Ureter (tissue), 1 donor: ENCODE measurements at places on chromosomes 12 and 14. TPM values are rescaled to one million over a fixed set of nuclear protein-coding genes. Genes with fewer than 3 reads are reported as not detected.

DNA sequence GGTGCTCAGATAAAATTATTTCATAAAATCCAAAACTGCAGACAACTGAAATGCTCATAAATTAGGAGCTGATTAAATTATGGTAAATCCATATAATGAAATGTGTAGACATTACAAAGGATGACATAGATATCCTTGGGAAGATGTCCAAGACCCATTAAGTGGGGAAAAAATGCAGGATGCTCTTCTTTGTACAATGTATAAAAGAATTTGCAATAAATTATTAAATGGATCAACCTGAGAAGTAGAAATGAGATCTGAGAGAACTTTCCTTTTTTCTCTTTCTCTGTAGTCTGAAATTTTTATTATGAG, 336.4 kb upstream of the E2F7 start:
- DNase-seq = no peak

- no peak for DNase-seq
Observed at GRCh38 chr14:80615831-80616230, 325.7 kb downstream of the CEP128 start.

- no peak for DNase-seq
Observed at GRCh38 chr12:122994140-122994675, 13.7 kb downstream of the ARL6IP4 start.

DNA sequence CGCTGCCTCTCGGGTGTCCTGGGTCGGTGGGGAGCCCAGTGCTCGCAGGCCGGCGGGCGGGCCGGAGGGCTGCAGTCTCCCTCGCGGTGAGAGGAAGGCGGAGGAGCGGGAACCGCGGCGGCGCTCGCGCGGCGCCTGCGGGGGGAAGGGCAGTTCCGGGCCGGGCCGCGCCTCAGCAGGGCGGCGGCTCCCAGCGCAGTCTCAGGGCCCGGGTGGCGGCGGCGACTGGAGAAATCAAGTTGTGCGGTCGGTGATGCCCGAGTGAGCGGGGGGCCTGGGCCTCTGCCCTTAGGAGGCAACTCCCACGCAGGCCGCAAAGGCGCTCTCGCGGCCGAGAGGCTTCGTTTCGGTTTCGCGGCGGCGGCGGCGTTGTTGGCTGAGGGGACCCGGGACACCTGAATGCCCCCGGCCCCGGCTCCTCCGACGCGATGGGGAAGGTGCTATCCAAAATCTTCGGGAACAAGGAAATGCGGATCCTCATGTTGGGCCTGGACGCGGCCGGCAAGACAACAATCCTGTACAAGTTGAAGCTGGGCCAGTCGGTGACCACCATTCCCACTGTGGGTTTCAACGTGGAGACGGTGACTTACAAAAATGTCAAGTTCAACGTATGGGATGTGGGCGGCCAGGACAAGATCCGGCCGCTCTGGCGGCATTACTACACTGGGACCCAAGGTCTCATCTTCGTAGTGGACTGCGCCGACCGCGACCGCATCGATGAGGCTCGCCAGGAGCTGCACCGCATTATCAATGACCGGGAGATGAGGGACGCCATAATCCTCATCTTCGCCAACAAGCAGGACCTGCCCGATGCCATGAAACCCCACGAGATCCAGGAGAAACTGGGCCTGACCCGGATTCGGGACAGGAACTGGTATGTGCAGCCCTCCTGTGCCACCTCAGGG, 679 bp downstream of the ARF6 start:
- DNase-seq = peak; percentile 62

- no peak for DNase-seq
Observed at GRCh38 chr12:96670334-96670899, 181.0 kb downstream of the CFAP54 start.

- no peak for DNase-seq
Observed at GRCh38 chr14:67881225-67881624, 61.6 kb downstream of the RAD51B start.

DNA sequence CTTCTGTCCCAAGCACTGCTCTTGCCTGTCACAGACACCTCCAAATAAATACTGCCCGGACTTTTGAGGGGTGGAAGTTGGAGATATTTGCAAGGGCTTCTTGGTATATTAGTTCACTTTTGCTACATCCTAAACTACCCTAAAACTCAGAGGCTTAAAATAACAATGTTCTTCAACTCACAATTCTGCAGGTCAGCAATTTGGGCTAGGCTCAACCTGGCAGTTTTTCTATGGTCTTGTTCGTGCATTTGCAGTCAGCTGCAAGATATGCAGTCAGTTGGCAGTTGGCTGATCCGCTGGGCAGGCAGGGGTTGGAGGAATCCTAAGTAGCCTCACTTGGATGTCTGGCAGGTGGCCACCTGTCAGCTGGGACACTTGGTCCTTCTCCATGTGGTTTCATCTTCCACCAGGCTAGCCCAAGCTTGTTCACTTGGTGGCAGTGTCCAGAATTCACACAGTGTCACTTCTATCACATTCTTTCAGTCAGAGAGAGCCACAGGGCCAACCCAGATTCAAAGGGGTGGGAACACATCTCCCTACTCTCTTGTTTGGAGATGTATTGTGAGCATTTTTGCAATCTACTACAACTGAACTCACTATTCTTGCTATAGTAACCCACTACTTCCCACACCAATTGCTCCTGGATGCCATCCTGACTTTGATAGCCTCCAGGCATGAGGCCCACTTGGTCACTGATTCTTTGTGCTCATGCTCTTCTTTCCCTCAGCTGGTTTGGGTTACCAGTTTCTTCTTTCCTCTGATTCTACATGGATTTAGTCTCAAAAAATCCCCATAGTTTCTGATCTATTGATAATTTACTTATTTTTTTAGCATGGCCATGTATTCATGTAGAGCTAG, 27.8 kb upstream of the CAPRIN2 start:
- DNase-seq = no peak

DNA sequence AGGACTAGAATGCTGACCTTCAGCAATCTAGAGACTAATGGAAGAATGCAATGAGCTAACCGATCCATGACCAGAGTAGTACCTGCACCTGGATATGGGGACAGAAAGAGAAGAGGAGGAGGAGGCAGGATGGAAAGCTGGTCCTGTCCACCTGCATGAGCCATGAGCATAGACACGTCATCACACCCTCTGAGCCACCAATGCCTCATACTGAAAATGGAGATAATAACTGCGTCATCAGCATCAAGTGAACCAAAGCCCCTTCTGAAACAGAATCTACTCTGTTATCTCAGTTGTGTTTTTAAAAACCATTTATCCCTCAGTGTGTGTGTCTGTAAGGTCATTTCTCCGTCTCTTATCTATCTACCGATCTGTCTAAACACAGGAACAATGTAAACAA, 327.0 kb downstream of the BCL11B start:
- DNase-seq = no peak

DNA sequence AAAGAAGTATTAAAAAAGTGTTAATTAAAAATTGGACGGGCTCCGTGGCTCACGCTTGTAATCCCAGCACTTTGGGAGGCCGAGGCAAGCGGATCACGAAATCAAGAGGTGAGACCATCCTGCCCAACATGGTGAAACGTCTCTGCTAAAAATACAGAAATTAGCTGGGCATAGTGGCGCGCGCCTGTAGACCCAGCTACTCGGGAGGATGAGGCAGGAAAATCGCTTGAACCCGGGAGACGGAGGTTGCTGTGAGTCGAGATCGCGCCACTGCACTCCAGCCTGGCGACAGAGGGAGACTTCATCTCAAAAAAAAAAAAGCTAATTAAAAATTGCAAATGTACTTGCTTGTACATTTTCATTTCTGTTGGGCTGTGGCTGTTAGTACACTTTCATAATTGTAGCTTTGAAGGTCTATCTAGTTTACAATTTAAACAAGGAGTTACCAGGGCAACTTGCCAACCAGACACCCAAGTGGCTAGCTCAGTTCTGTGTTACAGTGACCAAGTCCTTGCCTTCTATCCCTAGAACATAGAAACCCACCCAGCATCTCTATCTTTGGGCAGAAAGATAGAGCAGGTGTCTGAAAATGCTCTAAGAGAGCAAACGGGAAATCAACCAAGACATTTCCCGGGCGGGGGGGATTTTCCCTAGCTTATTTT, 1.2 kb downstream of the COA8 start:
- no peak for DNase-seq

DNA sequence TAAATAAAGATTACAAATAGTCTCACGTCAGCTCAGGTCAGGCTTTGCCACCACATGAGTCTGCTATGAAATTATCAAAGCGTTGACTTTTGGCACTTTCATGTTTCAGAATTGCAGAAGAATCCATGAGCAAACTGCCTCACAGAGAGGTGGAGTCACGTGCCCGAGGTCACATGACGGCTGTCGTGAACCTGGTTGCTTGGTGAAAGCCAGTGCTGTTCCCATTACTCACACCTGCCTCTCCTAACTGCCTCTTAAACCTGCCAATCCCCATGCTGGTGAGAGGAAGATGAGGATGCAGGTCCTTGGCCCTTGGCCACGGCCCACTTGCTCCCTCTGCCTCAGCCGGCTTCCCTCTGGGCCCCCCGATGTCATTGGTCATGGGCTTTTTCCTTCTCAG, 272.7 kb downstream of the BCL11B start:
- DNase-seq = no peak

- DNase-seq = no peak
Observed at GRCh38 chr14:98728836-98729235, 543.2 kb downstream of the BCL11B start.

- no peak for DNase-seq
Observed at GRCh38 chr14:32470161-32470715, 141.1 kb downstream of the AKAP6 start.

- no peak for DNase-seq
Observed at GRCh38 chr12:131390412-131391334, 320.2 kb upstream of the SFSWAP start.

DNA sequence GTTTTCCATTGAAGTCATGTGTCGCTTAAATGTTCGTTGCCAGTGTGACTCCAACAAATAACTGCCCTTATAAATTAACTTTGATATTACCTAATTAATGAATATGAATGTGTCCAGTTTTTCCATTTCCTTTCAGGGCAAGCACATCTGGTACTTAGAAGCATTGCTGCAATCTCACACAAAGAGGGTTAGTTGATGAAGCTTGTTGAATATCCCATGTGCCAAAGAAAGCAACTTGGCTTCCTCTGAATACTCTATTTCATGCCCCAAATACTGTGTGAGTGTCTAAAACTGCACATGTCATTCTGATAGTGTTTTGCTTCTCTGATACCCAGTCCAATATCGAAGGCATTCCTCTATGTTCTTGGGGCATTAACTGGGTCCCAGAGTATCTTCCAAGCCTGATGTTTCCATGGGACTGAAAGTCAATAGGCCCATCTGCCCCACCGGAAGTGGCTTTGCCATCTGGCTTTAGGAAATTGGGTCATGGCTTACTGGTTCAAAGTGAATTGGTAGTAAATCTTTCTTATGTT, 75.8 kb upstream of the CNTN1 start:
- DNase-seq = no peak

- no peak for DNase-seq
Observed at GRCh38 chr14:85342858-85343607, 186.9 kb upstream of the FLRT2 start.

DNA sequence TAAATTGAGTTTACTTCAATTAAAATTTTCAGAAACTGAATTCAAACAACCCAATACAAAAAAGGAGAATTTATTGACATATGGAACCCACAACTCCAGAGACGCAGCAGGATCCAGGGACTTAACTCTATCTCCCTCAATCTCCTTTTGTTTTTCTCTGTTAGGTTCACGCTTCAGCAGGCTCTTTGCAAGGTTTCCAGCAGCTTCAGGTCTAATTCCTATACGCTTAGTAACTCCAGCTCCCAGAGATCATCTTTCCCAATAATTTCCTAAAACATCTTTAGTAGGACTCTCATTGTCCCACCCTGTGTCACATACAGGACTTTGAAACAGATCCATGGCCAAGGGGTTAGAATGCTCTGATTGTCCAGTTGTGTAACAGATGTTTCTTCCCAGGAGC, 175.2 kb downstream of the RMST start:
- no peak for DNase-seq

DNA sequence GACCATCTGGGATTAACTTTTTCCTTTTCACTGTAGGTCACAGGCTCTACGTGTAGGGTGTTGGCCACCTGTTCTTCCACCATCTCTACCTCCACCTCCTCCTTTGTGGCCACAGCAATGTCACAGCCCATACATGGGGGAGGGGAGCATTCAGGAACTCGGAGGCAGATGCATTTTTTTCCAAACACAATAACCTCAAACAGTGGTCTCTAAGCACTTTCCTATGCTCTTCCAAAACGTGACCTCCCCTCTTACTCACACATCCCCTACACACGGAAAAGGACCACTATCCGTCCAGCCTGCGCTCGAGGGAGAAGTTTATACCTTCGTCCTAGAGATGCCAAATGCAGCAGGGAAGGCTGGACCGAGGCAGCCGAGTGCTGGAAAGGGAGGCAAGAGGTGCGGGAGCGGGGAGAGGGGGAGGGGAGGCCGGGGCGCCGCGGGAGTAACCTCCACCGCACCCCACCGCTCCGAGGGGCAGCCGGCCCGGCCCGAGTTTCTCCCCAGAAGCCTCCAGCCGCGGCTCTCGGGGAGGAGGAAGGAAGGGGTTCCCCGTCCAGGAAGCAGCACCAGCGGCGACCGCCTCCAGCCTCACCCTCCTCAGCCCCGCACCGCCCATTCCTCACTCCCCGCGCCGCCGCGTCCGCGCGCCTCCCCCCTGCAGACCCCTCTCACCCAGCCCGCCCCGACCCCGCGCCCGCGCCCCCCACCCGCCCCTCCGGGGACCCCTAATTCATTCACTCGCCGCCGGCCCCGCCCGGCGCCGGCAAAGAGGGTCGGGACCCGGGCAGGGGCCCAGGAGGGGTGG, 594 bp downstream of the KRAS start:
- peak; percentile 63 for DNase-seq

GRCh38 chr14:83251402-83251801, 1717.7 kb upstream of the SEL1L start:
- DNase-seq = no peak

DNA sequence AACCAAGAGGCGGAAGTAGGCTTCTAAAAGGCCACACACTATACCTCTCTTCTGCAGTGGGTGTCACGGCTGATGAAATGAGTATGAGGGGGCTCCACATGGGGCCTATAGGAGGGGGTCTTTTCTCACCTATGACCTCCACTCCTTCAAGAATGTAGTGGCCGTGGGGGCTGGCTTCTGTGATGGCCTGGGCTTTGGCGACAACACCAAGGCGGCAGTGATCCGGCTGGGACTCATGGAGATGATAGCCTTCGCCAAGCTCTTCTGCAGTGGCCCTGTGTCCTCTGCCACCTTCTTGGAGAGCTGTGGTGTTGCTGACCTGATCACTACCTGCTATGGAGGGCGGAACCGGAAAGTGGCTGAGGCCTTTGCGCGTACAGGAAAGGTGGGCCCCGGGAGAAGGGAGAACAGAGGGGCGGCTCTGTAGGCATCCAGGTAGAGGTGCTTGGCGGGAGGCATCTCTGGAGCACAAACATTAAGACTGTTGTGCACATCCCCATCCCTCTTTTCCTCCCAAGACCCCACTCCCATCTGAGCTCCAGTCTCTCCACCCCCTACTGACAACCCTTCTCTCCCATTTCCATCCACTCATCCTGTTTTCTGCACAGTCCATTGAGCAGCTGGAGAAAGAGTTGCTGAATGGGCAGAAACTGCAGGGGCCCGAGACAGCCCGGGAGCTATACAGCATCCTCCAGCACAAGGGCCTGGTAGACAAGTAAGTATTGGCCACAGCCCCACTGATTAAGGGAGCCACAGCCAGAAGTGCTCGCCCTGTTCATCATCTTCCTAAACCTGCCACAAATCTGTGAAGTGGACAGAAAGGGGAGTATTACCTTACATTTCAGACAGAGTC, 3.8 kb downstream of the GPD1 start:
- no peak for DNase-seq

Gene RNASE1
- 67.3 TPM for total RNA-seq

Gene ADCK1
- 14.6 TPM for total RNA-seq

Gene ADAM21
- total RNA-seq = not detected

Gene KLRD1
- total RNA-seq = 7.8 TPM

Gene SDR9C7
- total RNA-seq = not detected

Gene BEST3
- total RNA-seq = not detected

Gene MGST1
- total RNA-seq = 412 TPM

Gene SVOP
- total RNA-seq = not detected

Gene COX8C
- total RNA-seq = not detected

Gene TEDC1
- total RNA-seq = 9.7 TPM
